ENCODE measurements at places on chromosomes 1 and 21. TPM values are rescaled to one million over a fixed set of nuclear protein-coding genes. Genes with fewer than 3 reads are reported as not detected.

HUNK gene
- polyA plus RNA-seq: 13.2 TPM

NBPF3 gene
- polyA plus RNA-seq: 8.1 TPM

G0S2 gene
- 40.0 TPM for polyA plus RNA-seq

PTPN7 gene
- polyA plus RNA-seq: 0.66 TPM

AGL gene
- polyA plus RNA-seq: 29.0 TPM

LMOD1 gene
- polyA plus RNA-seq: 47.9 TPM

LGR6 gene
- not detected for polyA plus RNA-seq

NMNAT2 gene
- not detected for polyA plus RNA-seq

C1orf116 gene
- polyA plus RNA-seq: 0.29 TPM

CLEC20A gene
- not detected for polyA plus RNA-seq

CRYBG2 gene
- 1.7 TPM for polyA plus RNA-seq

TRABD2B gene
- polyA plus RNA-seq: 0.10 TPM
